ENCODE measurements at places on chromosomes 4 and X.
A peak's percentile ranks its signal among the peaks of the same experiment; 100 is the strongest.

- DNase-seq: no peak
These were observed 127.9 kb downstream of the NEK1 start for GRCh38 chr4:169484485-169484884.

DNA sequence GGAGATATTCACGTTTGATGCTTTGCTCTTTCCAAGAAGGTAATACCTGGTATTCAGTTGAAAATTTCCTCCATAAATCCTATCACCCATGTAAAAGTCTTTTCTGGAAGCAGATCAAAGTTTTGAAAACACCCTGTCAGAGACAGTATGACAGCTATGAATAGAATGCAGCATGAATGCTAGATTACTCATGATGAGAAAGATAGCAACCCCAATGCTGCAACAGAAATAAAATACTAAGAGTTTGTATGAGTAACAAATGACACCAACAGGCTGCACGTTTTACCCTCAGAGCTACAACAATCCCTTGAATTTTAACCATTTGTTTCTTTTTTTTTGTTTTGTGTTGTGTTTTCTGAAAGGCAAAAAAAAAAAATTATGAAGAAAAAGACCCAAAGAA, 108.6 kb downstream of the ARHGAP6 start:
- DNase-seq: no peak

GRCh38 chr4:14607001-14607400, 395.3 kb upstream of the CPEB2 start:
- no peak for DNase-seq

GRCh38 chrX:105219454-105220401, 766 bp downstream of the TEX13A start:
- DNase-seq: peak; percentile 71

DNA sequence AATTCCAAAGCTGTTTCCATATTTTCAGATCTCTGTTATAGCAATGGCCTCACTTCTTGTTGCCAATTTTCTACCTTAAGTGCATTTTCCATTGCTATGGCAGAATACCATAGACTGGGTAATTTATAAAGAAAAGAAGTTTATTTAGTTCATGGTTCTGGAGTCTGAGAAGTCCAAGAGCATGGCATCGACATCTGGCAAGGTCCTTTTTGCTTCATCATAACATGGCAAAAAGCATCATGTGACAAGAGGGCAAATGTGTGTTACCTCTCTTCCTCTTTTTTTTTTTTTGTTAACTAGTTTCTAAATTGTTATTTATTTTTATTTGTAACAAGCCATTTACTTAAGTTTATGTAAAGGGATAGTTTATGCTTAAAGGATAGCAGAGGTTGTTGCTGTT, 45.2 kb upstream of the SYTL5 start:
- DNase-seq: no peak

GRCh38 chr4:138897811-138898226, 117.8 kb upstream of the NOCT start:
- DNase-seq: no peak

DNA sequence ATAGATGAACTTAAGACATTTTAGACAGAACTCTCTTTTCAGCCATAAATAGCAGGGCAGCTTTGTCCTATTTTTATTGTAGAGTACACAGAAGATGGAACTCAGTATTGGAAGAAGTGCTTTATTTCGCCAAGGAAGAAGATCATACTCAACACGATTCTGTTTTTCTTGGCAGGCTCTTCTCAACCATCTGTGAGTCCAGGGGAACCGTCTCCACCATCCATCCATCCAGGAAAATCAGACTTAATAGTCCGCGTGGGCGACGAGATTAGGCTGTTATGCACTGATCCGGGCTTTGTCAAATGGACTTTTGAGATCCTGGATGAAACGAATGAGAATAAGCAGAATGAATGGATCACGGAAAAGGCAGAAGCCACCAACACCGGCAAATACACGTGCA, 37.6 kb downstream of the KIT start:
- no peak for DNase-seq

DNA sequence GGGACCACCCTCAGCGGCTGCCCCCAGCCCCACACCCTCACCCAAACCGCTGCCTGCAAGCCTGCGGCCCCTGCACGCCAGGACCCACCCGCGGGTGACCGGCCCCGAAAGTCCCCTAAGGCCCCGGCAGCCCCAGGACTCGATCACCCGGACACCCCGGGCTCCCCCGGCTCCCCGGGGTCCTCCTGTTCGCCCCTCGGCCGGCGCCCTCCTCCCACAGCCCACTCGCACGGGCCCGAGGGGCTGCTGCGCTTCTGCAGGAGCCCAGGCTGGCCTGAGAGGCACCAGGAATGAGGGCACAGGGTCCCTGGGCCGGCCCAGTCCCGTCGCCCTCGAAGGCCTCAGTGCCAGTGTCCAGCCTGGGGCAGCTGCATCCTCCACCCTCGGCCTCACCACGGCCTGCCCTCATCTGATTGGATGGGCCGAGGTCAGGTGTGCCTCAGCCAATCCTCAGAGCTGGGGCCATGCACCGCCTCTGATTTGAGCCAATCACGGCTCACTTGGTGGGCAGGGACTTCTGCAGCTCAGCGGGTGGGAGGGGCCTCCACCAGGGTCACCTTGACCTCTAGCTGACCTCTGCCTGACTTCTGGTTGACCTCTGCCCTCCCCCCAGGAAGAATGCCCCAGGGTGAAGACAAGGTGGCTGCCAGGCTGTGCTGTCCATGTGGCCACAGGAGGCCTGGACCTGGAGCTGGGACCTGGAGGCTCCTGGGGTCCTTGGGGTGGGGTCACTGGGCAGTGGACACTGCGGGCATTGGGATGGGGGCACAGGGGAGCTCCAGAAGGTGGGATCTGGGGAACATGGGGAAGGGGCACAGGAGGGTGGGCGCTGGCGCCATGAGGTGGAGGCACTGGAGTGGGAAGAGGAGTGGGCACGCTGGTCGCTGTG, 97.6 kb upstream of the NKX1-1 start:
- DNase-seq: peak; percentile 72

GRCh38 chr4:101801958-101802357, 11.4 kb downstream of the BANK1 start:
- DNase-seq: no peak

- no peak for DNase-seq
These were observed 164.2 kb downstream of the CBR4 start for GRCh38 chr4:168845897-168846296.

DNA sequence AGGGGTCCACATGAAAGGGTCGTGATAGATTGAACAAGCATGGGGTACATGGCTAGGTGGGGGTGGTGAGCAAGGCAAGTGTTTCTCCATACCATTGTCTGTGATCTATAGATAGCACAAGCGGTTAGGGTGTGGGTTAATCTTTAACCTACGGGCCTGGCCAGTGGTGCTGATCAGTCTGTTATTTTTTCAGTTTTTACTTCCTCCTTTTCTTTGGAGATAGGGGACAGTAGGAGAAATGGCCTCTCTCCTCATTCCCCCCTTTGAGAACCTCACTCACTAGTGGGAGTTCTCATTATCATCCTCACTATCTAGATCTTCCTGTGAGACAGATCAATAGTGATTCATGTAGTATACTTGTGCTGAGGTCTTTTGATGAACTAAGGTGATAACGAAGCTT, 16.2 kb upstream of the GPKOW start:
- DNase-seq: no peak

GRCh38 chr4:171448919-171449481, 364.2 kb upstream of the GALNTL6 start:
- DNase-seq: no peak

GRCh38 chr4:105145156-105145902, 1.3 kb upstream of the TET2 start:
- no peak for DNase-seq

DNA sequence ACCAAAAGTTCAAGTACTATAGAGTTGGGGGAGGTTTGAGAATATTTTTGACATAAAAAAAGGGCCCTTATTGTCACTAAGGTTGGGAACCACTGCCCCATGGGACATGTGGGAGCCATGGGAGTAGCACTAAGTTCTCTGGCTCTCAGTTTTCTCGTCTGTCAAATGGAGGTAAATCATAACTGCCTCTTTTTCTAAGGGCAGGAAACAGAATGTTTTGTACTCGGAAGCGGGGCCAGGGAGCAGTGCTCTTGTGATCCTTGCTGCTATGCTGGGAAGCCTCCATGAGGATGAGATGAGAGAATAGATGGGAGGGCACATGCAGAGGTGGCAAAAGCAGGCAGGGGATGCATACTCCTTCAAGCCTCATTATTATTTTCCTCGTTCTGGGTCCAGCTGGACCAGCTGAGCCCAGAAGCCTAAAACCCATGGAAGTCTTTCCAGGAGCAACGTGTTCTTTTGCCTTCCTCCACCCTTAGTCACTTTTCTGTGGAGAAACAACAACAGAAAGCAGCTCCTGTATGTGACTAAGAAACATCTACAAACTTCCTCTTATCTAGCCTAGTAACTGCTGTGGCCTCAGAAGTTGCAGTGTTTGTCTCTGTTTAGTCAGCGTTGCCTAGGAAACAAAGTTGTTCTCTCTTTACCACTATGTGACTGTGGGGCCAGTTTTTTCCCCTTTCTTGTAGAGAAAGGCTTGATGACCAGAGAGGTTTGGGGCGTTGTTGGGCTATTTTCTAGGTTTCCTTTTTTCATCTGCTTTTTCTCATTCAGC, 64.8 kb downstream of the TSC22D3 start:
- DNase-seq: no peak

DNA sequence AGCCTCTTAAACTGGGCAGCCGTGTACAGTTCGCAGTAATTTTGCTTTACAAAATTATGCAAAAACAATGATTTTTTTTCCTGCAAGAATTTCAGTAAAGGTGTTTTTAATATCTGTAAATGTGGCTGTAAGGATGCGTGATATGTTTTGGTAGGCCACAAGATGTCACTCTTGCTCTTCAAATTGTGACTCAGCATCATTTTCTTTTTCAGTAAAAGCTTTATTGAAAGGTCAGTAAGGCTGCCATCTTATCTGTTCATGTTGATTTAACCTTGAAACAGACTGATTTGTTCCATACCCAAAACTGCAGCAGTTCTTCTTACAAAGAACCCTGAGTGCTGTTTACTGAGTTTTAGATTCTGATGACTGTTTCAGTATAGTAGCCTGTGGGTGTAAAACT, 39.9 kb downstream of the TXLNG start:
- DNase-seq: no peak

DNA sequence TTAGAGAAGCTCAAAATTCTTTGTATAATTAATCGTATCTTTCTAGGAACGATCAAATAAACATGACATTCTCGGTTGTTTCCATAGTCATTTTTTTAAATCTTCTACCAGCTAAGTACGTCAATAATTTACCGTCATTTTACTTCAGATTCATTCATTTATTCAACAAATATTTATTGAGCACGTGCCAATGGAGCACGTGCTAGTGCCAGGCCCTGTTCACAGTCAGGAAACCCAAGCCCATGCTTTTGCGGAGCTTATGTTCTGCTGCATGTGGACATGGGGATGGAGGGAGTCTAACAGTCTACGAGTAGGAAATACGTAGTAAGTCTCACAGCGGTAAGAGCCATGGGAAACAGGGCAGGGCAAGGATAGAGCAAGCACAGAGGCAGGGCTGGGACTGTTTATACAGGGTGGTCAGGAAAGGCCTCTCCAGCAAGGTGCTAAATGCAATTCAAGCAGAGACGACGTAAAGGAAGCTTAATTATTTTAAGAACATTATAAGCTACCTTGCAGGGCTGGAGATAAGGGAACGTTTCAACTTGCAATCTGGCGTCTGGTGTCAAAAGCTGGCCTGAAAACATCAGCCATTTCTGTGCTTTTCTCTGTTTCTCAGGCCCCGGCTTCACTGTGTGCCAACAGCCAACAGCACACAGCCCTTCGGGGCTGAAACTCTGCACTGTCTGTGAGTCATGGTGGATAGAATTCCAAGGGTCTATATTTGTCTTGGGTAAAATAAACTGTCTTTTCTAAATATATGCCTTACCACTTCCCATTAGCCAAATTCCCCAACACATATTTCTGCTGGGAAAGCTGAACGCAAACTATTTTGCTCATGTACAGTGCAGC, 517.1 kb upstream of the ZFP42 start:
- no peak for DNase-seq

GRCh38 chr4:182261651-182262223, 18.5 kb downstream of the TENM3 start:
- DNase-seq: no peak

- DNase-seq: no peak
These were observed 285.0 kb upstream of the AADAT start for GRCh38 chr4:170374770-170375169.

- DNase-seq: no peak
These were observed 259.1 kb downstream of the CAMK2D start for GRCh38 chr4:113502476-113502875.

DNA sequence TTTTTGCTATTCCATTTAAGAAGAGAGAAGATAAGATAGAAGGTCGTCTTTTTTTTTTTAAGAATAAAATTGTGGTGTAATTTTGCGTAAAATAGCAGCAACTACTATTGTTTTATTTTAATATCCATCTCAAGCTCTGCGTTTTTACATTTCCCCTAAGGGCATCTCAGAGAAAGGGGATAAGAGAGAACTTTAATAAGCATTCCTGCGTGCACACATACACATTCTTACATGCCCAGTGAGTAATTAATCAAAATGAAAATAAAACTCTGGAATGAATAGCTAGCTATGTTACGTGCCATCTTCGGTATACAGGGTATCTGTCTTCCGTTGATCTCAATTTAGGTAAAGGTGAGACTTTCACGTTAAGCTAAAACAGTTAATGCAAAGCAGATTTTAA, 200.3 kb upstream of the TENM3 start:
- no peak for DNase-seq

- DNase-seq: no peak
These were observed 155.2 kb downstream of the DHRSX start for GRCh38 chrX:2345562-2345961.

DNA sequence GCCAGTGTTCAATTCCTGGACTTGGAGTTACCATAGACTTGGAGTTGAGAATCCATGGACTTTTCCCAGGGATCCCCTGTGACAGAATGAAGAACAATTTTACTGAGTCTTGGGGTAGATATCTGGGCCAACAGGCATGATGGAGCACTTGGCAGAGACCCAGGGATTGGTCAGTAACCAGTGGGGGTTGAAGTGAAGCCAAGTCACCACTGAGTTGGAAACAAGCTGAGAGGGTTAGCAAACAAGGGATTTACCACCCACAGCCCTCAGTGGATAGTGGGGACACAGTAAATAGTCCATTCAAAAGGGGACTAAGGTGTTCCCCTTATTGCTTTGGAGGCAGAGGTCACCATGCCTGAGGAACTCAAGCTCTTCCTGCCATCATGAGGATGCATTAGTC, 281.7 kb downstream of the PPP1R2C start:
- DNase-seq: no peak

- DNase-seq: no peak
These were observed 12.7 kb upstream of the GCNA start for GRCh38 chrX:71565474-71566041.

GRCh38 chr4:80705311-80705710, 325.2 kb upstream of the BMP3 start:
- no peak for DNase-seq

Measured in posterior vena cava (tissue), 2 donors.